ENCODE measurements at places on chromosomes 7 and 10.
A peak's percentile ranks its signal among the peaks of the same experiment; 100 is the strongest.

GRCh38 chr7:42548816-42549611 is 312.0 kb upstream of the GLI3 start:
- DNase-seq = no peak

GRCh38 chr10:98831391-98831790 is 384.7 kb upstream of the HPS1 start:
- DNase-seq = no peak

- DNase-seq = peak; percentile 4
Measured at GRCh38 chr10:114239117-114239993, at the start of gene VWA2. Gene VWA2 (plus strand): TSS chr10:114239254. CDS start chr10:114248714, 9,460 bp downstream.

GRCh38 chr7:127782075-127782474 is 130.1 kb downstream of the SND1 start:
- no peak for DNase-seq

- no peak for DNase-seq
Measured at GRCh38 chr7:82335927-82336326, 107.7 kb downstream of the CACNA2D1 start.

DNA sequence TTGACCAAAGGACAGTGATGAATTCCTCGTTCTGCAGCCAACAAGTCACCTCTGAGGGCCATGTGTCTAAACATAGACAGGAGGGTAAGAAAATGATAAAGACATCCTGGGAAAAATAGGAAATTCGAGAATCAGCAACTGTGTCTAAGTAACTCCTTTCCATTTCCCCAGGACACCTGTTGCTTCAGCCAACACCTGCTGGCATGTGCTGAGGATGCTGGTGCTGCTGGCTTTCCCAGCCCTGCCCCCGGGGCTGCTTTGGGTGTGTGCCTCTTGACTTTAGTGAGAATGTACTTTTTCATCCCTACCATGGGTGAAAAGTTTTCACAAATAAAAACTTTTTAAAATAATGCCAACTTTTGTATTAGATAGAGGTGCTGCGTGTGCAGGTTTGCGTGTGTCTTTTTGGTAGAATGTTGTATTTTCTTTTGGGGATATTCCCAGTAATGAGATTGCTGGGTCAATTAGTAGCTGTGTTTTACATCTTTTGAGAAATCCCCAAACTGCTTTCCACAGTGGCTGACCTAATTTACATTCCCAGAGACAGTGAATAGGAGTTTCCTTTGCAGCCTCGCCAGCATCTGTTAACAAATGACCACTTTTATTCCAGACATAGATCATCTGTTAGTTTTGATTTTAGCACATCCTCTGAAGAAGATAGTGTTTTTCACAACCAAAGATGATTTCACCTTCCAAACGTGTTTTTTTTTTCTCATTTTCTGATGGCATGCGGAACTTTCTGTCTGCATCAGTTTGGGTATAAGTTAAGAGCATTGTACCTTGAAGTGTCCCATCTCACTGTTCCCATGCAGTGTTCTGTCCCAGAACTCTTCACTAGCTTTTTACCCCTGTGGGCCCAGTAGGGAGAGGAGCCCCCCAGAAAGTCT is 104.2 kb upstream of the ACBD5 start:
- DNase-seq = no peak

- no peak for DNase-seq
Measured at GRCh38 chr7:70131817-70132216, 533.5 kb downstream of the AUTS2 start.

DNA sequence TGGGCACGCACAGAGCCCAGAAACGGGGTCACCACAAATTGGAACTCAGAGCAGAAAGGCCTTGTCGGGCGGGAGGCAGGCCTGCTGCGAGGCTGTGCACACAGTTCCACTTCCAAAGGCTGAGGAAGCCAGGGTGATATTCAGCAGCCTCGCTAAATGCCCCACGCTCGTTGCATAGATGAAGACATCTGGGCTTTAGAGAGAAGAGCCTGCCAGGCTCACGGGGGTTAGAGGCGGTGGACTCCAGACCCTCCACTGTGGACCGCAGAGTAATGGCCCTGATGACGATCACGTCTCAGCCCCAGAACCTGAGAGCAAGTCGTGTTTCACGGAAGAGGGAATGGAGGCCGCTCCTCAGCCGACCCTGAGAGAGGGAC is 104.2 kb downstream of the DNAJB6 start:
- DNase-seq = no peak

GRCh38 chr7:17019106-17019505 is 137.3 kb upstream of the AGR3 start:
- DNase-seq = no peak

GRCh38 chr10:35435824-35436223 is 99.5 kb downstream of the CCNY start:
- no peak for DNase-seq

- no peak for DNase-seq
Measured at GRCh38 chr10:52778511-52779392, 6.2 kb upstream of the MBL2 start.

GRCh38 chr10:131113165-131113564 is 198.4 kb downstream of the TCERG1L start:
- DNase-seq = no peak

DNA sequence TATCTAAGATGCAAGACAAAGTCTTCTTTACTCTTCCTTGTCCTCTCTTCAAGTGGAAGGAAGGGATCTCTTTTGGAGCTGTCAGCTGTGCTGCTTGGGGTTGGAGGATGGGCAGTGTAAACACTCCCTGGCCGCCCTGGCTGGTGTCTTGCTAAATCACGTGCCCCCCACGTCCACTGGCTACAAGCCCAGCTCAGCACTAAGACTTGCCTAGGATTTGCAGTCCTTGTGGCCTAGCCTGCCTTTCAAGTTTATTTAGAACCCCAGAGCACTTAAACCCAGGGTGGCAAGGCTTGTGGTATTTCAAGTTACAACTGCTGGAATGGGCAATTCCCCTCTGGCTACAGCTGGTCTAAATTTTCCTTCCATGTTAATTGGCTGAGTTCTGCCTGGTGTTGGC is 272.4 kb upstream of the MYO3A start:
- no peak for DNase-seq

GRCh38 chr7:26101361-26102151 is 50.4 kb upstream of the NFE2L3 start:
- DNase-seq = peak; percentile 25

DNA sequence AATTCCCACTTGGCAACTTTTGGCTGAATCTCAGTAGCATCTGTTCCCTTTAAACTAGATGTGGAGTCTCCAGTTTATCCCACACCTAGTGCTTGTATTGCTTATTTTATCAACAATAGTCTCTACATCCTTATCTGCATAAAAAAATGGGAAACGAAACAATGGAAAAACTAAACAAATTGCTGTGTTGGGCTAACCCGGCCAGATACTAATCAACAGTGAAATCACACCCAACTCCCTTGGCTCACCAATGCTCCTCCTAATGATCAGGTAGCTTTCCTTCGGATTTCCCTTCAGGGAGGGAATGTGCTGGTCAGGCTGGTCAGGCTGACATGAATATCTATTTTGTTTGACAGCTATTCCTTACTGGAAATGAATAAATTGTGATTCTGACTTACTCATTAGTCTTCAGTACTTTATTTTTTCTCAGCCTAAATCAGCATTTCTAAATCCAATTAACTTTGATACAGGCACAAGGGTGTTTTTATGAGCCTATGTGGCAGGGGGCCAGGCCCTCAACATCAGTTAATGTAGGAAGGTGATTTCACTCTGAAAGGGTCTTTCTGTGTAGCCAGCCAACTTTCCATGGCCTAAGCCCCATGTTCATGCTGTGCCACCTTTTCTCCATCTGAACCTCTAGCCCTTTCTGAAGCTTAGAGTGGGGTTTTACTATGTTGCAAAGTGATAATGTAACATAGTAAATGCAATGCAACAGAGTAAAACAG is 170.5 kb upstream of the NPSR1 start:
- DNase-seq = no peak

Measured in naive thymus-derived CD4-positive, alpha-beta T cell (primary cell).